ENCODE measurements at places on chromosomes 1 and 21.

- peak; percentile 13 for DNase-seq
Observed at GRCh38 chr1:64790832-64791487, 46.1 kb downstream of the RAVER2 start.

DNA sequence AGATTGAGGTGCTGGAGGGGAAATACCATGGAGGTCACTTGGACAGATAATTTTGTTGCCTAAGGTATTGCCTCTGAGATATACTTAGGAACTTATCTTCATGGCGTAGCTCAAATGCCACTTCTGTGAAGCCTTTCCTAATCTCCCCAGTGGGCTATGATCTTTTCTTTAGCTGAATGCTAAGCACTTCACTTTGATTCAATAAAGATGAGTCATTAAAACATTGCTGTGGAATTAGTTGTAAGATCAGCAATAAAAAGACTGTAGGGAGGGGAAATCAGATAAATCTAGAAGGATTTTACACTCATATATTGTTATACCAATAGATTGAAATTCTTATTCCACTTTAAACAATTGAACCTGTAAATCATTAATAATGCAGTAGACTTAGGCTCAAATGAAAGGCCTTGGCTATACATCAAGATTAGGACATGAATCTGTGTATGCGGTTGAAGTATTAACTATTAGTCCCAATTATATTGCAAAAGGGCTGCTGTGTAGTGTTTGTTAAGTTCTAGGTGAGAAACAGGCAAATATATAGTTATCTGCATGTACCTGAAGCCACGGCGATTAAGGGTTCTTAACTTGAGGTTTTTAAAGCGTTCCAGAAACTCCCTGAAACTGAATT lies 19.2 kb upstream of the MAGOH start:
- no peak for DNase-seq

DNA sequence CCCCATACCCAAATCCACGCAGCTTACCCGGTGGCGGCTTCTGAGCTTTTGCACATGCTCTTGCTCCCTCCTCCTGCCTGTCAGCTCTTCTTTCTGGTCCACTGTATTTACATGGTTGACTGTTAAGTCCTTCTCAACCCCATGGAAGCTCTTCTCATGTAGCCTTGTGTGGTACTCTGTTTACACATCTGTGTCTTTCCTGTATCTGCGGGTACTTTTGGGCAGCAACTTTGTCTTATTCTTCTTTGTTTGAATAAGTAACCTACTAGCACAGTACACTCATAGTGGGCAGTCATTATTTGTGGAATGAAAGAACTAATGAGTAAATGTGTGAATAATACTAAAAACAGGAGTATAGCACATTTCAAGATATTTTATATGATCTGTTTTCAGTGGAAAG lies 88.5 kb upstream of the GPR88 start:
- DNase-seq: no peak

GRCh38 chr21:35849144-35849543 lies 211.2 kb downstream of the SETD4 start:
- DNase-seq: no peak

DNA sequence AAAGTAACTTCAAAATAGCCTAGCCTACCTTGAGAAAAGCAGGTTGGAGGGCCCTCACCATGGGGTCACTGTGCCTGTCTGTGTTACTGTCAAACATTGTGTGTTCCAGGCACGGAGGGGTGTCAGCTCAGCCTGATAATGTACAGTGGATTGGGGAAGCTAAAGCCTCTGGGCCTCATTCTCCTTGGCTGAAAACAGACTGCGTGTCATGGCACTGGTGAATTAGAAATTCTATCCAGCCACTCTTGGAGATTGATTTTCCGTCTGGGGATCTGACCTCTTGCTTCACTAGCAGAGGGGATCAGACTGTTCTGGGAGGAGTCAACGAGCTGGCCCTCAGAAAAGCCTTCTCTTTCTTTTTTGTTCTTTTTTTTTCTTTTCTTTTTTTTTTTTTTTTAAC lies 123.5 kb upstream of the HOOK1 start:
- no peak for DNase-seq

GRCh38 chr1:85135392-85135798 lies 65.4 kb downstream of the SYDE2 start:
- DNase-seq: no peak

DNA sequence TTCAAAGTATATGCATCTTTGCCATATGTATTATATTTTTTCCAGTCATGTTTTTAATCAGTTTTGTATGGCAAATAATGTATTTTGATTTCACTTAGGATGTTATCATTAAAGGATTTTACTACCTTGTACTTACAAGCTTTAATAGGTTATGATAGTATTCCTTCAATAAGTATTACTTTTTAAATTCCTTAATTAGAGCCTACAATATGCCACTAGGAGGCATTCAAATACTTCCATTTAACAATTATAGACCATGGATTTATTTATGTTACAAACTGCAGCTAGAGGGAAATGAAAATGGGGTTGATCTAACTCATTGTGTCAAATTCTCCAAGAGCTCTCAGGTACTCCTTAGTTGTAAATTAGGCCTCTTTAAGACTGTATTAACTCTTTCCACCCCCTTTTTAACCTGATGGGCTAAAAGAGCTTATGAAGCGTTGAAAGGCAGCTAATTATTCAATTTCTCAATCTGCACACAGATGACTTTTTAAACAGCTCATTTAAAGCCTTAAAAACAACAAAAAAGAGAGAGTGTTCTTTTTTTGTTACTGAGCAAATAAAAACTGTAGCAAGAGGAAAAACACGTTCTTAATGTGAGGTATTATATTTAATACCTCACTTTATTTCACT lies 156.2 kb downstream of the DENND1B start:
- DNase-seq: peak; percentile 72

- peak; percentile 48 for DNase-seq
Observed at GRCh38 chr1:47228644-47229030, 3.4 kb downstream of the TAL1 start.

DNA sequence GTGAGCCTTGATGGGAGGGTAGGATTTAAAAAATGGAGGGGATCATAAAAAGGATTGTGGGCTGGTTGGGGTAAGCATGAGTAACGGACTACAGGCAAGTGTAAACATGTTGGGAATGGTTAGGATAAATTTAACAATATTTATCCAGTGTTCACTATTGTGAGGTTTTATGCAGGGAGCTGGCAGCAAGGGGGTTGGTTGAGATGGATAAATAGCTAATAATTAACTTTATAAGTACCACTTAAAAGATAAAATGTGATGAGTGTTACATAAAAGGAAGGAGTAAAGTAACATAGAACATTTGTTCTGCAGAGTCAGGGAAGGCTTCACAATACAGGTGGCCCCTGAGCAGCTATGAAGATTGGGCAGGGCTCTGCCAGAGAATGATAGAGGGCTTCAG lies 109.0 kb downstream of the NGF start:
- DNase-seq: no peak

- no peak for DNase-seq
Observed at GRCh38 chr21:44603109-44603875, 2.9 kb downstream of the KRTAP10-7 start.

- no peak for DNase-seq
Observed at GRCh38 chr1:182862827-182863226, 23.7 kb downstream of the DHX9 start.

- no peak for DNase-seq
Observed at GRCh38 chr21:42781971-42782722, 97.2 kb downstream of the WDR4 start.

GRCh38 chr1:119006406-119007279 lies 18.5 kb upstream of the TBX15 start:
- DNase-seq: no peak

DNA sequence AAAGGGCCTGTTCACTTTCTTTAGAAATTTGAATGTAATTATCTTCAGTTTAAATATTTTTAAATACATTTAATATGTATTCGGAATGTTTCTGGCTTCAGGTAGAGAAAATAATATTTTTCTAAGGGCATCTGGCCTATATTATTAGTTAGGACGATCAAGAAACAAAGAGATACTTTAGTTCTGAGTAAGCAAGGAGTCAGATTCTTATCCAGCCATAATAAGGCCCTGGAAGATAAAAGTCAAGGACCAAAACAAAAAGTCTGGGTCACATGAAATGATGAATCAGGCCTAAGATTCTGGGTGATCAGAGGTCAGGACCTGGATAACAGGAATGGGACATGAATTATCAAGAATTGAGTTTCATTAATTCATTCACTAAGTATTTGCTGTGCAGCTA lies 6.3 kb downstream of the PHC2 start:
- DNase-seq: no peak

DNA sequence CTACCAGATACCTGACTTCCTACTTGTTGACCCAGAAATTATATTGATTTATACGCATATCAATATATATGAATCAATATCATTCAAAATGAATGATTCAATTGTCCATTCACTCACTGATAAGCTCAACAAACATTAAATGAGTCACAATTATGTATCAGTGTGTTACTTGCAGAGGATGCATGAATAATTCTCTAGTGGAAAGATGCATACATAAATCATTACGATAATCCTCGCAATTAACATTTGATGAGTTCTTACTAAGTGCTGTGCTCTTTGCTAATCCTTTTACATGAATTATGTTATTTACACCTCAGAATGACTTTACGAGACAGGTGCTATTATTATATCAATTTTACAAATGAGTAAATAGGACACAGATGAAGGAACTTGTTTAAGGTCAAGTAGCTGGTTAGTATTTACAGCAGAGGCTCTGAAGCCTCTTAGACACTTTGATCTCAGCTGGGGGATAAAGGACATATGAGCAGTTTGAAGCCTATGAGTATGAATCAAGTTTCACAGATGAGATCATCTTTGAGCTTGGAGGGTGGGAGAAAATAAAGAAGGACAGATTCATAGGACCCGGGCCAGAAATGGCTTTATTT lies 112.8 kb upstream of the ADAMTS5 start:
- DNase-seq: no peak

DNA sequence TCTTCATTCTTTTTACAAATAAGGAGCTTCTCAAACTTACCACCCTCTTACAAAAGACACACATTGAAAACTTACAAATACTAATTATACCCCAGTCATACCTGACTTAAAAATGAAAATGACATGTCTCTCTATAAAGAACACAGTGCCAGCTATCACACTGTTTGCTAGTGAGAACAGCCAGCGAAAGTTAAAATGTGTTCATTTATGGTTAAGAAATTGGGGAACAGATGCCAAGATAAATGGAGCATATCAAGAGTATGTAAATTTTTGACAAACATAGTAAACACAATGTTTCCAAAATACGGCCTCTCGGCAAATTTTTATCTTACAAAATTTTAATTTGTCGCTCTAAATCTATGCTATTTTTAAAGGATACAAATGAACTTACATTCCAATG lies 1422.9 kb downstream of the KCNT2 start:
- DNase-seq: no peak

DNA sequence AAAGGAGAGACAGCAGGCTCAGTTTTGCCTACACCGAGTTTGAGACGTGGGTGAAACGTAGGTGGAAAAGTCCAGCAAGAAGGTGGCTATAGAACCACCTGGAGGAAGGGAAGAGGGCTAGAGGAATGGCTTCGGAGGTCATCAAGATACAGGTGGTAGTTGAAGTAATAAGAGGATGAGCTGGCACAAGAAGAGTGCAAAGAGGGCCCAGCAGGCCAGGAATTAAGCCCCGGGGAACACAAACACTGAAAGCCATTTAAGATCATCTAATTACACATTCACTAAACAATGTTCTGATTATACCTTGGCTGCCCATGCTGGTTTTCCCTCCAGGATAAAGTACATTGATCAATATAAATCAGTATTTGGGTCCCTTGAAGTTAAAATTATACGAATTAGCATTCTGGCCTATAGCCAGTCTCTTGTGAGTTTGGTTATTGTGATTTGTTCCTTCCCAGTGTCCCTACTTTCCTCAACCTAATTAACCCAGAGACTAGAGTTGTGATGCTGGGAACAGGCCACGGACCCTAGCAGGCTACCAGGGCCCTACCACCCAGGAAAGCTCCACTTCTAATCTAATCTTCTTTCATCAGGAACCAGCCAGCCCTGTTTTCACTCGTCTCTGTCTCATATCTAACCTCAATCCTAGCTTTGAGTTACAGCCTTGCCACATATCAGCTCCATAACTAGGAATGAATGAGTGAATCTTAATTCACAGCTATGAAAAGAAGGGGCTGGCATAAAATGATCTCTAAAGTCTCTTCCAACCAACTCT lies 26.4 kb upstream of the PPP1R15B start:
- DNase-seq: no peak

DNA sequence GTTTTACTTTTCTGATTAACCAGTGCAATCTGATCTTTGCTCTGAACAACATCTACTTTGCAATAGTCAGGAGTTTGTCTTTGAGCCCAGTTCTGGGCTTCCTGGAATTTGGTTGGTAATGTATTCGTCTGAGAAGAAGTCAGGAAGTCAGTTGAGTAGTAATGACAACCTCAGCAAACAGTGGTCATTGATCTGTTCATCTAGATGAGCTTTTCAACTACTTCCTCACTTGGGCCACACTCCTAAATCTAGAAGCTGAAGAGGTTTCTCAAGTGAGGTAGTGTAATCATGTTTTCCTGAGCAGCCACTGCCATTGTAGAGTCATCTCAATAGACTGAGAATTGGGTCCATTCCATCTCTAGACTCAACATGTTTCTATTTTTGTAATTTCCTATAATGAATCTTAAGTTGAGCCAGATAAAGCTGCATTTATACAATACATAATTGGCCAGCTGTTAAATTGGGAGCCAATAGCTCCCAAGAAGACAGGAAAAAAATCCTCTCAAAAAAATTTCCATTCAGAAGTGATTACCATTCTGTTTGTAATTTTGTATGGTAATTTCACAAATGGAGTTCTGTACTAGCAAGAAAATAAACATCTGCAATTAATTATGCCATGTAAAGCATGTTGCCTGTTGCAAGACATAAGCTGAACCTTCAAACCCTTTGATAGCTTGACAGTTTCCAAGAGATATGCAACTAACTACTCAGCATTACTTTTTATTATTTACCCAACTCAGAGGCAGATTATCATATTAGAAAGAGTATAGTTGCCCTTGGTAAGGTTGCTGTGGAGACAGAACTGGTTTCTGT lies 49.6 kb downstream of the WDR64 start:
- DNase-seq: peak; percentile 60

GRCh38 chr1:230253150-230253549 lies 173.0 kb downstream of the PGBD5 start:
- DNase-seq: no peak

- no peak for DNase-seq
Observed at GRCh38 chr21:35273333-35273732, 224.2 kb upstream of the RUNX1 start.

GRCh38 chr1:76247261-76247852 lies 172.8 kb downstream of the ST6GALNAC3 start:
- peak; percentile 82 for DNase-seq

DNA sequence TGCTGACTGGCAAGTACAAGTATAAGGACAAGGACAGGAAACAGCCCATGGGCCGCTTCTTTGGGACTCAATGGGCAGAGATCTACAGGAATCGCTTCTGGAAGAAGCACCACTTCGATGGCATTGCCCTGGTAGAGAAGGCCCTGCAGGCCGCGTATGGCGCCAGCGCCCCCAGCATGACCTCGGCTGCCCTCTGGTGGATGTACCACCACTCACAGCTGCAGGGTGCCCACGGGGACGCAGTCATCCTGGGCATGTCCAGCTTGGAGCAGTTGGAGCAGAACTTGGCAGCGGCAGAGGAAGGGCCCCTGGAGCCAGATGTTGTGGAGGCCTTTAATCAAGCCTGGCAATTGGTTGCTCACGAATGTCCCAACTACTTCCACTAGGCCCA lies 32.0 kb downstream of the SLC16A1 start:
- DNase-seq: no peak

- DNase-seq: no peak
Observed at GRCh38 chr1:20086800-20087199, 16.8 kb downstream of the PLA2G5 start.

Data from OCI-M1 (cell line).